Astrocyte of the spinal cord (primary cell): ENCODE measurements at places on chromosomes 5 and 9.

GRCh38 chr5:38413696-38414095 lies 142.8 kb downstream of the LIFR start:
- no peak for DNase-seq

DNA sequence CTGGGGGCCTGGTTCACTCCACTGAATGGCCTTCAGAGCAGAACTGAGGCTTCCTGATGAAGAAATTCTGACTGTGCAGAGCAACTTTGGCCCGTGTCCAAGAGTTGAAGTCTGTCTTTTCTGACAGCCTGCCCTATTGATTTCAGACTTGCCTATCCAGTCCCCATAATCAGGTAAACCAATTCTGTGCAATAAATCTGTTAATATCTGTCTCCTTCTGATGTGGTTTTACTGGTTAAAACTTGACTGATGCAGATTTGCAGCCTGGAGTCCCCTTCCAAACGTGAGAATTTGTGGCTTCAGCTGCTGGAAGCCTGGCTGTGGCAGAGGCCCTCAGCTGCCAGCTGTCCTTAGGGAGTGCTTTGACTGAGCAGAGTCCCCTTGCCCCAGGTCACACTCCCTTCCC lies 283.9 kb upstream of the ANKRD55 start:
- no peak for DNase-seq

GRCh38 chr9:77017505-77017894 lies 2.0 kb upstream of the FOXB2 start:
- no peak for DNase-seq

DNA sequence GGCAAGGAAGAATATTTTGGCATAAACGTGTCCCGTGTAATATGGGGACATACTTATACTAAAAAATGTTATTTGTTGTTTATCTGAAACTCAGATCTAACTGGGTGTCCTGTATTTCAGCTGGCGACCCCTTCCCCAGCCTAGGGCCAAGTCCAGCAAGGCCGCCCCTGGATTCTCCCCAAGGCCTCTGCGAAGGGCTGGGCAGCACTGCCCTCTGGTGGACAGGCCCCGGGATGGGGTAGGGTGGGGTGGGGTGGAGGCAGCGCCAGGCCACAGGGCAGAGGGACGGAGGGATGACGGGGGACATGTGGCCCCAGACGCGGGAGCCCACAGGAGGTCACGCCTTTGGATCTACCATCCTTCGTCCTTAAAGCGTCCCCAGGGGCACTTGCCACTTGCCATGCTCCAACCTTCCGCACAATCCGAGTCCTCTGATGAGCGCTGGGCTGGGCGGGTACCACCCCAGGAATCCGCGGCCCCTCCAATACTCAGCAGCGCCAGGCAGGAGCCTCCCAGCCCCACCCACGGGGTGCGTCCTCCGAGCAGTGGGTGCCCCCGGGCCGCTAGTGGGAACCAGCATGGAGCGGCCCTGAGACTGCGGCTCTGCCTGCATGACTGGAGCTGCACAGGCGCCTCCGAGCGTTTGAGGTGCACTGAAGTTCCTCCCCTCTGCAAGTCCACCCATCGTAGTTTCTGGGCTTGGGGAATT lies 7.1 kb upstream of the AGPAT2 start:
- no peak for DNase-seq

DNA sequence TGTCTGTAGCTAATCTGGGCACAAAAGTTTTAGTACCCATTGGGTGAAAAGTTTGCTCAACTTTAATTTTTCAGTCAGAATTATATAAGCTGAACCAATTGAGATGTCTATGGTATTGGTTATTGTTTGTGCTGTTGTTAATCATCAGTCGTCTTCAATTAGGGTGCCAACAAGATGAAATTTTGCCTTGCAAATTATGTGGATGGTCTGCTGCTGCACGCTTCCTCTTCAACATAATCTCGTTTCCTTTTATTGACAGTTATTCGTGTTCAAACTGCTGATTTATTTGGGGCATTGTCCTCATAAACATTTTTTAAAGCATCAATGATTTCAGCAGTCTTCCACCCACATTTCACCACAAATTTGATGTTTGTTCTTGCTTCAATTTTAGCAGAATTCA lies 194.0 kb downstream of the HTR1A start:
- no peak for DNase-seq
